SW 1271 (cell line): ENCODE measurements at places on chromosomes 3 and 15.

GRCh38 chr3:168248383-168249204 is 152.9 kb upstream of the GOLIM4 start:
- peak; percentile 65 for DNase-seq

DNA sequence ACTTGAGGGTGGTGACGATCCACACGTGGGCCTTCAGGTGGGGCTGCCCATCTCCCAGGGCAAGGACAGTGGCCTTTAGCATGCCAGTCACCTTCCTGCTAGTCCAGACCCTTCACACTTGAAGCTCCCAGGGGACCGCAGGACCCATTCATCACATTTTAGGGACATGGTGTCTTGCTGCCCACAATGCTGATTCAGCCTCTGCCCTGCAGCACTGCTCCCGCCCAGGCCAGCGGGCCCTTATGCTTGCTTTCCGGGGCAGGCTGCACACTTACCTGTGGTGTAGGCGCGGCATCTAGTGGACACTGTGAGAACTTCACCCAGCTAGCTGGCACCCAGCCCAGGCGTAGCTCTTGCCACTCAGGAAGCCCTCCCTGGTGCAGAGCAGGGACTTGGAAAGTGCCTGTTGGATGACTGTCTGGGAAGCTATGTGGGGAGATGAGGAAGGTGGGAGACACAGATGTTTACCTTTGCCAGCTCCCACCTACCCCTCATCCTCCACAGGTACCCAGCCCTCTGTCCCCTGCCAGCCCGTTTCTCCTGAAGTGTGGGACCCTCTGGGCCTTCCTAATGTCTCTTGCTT is 26.3 kb upstream of the NR2C2 start:
- peak; percentile 78 for DNase-seq

GRCh38 chr15:32747921-32748342 is 30.1 kb downstream of the GREM1 start:
- no peak for DNase-seq

GRCh38 chr15:67125589-67126502 is 60.4 kb downstream of the SMAD3 start:
- peak; percentile 88 for DNase-seq

DNA sequence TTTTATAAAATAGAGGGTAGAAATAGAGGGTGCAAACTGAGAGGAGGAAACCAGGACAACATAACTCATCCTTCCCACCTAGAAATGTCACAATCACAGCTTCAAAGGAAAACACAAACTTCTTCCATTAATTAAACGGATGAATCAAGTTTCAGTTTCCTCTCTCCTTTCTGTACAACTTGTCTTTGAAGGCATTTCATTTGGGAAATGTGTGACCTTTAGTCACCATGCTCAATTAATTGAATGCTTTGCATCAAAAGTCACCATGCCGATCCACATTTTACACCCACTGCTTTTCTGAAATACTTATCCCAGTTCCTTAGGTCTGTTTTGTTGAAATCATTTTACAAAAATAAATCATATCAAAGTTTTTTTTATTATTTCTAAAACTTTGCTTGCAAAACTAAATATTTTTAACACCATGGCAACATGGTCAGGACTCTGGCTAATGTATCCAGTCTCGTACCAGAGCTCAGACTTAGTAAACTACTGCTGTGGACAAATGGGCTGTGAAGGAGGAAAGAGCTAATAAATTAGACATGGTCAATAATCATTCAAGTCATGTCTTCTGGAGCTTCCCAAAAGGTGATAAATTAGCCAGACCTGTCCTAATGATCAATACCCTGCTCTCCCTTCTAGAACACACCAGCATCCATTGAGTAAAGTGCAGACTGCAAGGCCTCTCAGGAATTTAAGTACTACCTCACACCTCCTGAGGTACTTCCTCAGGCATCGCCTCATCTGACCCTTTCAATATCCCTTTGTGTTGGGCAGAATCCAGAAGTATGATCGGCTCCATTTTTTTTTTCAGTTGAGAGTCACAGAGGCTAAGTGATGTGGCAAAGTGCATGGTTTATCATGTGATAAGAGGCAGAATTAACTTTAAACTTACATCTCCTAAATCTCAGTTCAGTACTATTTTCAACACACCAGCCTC is 161.3 kb downstream of the GREM1 start:
- no peak for DNase-seq

- DNase-seq: no peak
These were observed 30.1 kb upstream of the MNS1 start for GRCh38 chr15:56495053-56495452.

- DNase-seq: no peak
These were observed 33.0 kb downstream of the HES1 start for GRCh38 chr3:194168994-194169393.
